Stimulated activated CD4-positive, alpha-beta T cell treated with anti-CD3 and anti-CD28 coated beads, Interleukin-15, amount 100 ng/mL, for 1 hour (primary cell): ENCODE measurements at places on chromosomes 4 and X.

GRCh38 chr4:37990731-37991245 is 30.6 kb downstream of the PTTG2 start:
- no peak for DNase-seq

DNA sequence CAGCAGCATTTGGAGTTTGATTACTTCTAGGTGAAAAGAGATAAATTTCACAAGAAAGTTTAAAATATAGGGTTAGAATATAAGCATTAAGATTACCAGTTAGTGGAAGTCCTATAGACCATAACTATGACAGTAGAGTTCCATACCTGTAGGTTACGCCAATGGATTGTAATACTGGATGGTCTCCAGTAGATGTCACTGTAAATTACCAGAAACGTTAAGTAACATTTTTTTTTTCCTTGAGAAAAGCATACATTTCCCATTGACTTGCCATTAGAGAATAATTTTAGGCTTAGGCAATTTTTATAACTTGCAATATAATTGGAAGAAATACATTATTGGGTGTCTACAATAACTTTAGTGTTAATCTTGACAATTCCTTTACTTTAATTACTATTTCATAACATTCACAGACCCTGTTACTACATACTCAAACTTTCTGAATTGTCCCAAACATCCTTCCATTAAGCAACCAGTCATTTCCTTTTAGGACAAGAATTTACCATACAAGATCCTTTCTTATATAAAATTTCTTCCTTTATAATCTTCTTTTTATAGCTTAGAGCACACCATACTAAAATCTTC is 304.1 kb upstream of the TECRL start:
- no peak for DNase-seq

DNA sequence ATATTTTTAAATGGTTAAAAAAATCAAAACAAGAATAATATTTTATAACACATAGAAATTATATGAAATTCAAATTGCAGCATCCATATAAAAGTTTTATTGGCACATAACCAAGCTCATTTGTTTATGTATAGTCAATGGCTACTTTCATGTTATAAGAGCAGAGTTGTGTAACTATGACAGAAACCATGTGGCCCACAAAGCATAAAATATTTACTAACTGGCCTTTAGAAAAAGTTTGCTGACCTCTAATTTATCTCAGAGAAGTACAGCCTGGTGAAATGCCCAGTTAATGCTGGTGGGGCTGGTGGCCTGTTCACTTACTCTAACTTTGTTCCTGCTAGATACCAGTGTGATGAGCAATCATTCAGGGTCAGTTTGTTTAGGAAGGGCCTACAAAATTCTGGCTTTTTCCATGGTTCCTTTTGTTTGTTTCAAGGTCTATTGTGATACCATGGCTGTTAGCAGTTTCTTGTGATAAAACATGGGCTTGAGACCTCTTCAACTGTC is 104.6 kb downstream of the PPP1R2C start:
- DNase-seq = no peak

DNA sequence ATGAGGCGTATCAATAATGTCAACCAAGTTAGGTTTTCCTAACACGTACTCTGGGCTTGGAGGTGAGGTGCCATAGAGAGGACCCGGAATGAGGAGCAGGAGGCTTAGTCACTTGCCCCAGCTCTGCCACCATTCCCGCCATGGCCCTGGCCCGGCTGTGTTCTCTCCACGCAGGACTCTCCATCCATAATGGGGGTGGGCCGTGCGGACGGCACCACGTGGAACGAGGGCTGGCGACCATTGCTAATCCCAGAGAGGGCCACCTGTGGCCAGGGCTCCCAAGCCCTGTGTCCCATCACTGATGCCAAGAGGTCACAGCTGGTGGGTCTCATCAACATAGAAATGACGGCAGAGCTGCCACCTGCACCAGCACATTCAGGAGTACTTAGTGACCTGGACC is 76.4 kb downstream of the JAKMIP1 start:
- no peak for DNase-seq

DNA sequence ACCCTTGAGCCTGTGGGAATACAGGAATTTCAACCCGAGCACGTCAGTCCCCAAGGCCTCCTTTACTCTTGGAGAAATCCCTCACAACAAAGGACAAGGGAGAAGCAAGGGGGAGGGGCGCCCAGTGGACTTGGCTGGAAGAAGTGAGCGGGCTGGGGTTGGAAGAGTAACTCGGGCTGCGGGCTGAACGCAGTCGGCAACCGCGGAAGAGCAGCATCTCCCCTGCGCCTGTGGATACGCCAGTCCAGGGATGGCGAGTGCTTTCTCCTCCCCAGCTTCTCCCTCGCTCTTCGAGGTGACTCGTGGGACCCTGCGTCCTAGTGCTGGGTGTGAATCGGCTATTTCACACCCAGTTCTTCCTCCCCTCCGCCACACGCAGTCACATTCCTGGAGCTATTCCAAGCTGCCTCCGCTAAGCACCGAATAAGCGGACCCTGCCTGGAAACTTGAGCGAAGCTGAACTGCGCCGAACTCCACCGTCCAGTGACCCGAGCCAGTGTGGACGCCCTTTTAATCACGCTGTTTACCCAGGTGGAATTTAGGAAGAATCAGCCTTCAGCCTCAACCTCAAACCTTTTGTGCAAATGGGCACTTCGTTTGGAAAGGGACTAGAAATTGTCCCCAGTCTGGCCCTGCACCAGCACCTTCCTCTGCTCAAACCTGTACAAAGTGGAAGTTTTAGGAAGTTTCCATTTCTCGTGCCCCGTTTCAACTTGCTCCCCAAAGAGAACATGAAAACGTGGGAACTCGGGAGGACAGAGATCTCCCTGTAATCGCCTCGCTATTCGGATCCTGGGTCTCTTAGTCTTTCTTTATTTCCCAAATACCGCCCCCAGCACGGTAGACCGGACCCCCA is 64.3 kb upstream of the WDR17 start:
- no peak for DNase-seq

DNA sequence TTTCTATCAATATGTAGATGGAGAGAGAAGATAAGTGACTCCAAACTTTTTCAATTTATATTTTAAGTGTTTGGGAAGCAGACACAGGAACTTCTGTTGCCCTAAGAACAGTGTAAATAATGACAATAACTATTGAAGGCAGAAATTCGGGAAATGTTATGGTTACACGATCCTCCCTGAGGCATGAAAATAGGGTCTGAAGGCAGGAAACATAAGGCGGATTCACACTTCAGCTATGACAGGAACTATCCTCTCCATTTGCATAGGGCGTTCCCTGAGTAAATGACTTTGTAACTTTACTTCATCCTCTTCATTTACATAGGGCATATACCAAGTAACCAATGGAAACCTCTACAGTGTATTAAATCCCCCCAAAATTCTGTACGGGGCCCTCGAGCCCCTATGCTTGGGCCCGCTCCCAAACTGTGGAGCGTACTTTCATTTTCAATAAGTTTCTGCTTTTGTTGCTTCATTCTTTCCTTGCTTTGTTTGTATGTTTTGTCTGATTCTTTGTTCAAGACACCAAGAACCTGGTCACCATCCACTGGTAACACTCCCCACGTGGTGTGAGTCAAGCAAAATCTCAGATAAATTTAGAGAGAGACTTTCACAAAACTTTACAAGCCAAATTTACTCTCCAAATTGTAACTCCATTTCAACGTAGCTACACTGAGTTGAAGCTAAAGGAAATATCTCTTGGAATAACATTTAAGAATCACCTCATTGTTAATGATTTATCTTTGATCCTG is 2504.3 kb downstream of the ARAP2 start:
- DNase-seq = no peak

DNA sequence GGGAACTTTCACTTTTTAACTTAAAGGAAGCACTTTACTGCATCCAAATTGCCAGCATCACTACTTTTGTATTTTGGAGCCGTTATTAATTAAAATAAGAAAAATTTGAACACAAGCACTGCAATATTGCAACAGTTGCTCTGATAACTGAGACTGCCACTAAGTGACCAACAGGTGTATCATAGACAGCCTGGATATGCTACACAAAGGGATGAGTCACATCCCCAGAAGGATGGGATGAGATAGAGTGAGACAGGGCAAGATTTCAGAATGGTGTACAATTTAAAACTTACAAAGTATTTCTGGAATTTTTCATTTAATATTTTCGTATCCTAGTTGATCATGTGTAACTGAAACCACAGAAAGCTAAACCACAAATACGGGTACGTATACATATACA is 204.1 kb downstream of the MAPK10 start:
- no peak for DNase-seq

- no peak for DNase-seq
Observed at GRCh38 chrX:123993326-123993725, 31.8 kb downstream of the STAG2 start.

- DNase-seq = no peak
Observed at GRCh38 chrX:41350150-41350975, 16.4 kb downstream of the DDX3X start.

DNA sequence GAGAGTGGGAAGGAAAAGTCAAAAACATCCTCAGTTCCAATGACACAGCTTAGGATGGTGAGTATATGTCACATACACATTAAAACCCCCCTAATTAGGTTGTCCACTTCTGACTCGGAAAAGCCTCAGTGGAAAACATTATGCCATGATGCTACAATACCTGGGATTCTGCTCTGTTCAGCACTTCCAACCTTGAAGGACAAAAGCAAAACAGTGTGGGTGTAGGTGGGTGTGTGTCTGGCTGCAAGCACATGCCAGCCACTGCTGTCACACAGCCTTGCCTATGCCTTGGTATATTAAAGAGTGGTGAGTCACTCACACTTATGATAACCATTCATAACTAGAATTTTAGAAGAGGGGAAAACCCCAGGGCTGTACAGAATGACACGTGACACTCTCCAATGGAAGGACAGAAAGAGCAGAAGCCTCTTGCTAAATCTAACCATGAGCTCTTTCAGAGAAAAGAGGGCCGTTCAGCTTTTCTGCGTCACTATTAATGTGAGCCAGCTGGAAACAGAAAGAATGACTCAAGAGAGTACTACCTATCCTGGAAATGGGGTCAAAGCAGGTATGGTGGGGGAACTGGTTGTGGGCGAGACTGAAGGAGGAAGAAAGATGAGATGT is 159.6 kb downstream of the TET2 start:
- DNase-seq = no peak

- no peak for DNase-seq
Observed at GRCh38 chrX:153564047-153564606, 34.8 kb downstream of the CCNQ start.

DNA sequence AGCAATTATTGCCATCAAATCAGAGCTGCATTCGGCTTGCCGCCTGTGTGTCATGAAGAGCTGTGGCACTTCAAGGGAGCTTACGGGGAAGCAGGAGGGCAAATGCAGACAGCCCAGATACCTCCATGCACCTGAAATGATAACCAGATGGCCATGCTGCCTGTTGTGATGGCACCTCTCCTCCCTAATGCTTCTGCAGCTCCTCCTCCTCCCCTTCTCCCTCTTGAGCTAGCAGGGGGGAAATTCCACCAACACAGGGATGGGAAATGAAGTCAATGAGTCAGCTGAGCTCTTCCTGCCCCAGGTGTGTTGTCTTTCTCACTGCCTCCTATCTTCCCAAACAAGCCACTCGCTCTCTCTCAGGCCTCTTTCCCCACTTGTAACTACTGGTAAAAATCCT is 565.0 kb downstream of the BCOR start:
- DNase-seq = no peak

- DNase-seq = no peak
Observed at GRCh38 chr4:166043801-166044200, 170.8 kb downstream of the TLL1 start.

- DNase-seq = no peak
Observed at GRCh38 chr4:159487284-159487747, 384.4 kb downstream of the RAPGEF2 start.

DNA sequence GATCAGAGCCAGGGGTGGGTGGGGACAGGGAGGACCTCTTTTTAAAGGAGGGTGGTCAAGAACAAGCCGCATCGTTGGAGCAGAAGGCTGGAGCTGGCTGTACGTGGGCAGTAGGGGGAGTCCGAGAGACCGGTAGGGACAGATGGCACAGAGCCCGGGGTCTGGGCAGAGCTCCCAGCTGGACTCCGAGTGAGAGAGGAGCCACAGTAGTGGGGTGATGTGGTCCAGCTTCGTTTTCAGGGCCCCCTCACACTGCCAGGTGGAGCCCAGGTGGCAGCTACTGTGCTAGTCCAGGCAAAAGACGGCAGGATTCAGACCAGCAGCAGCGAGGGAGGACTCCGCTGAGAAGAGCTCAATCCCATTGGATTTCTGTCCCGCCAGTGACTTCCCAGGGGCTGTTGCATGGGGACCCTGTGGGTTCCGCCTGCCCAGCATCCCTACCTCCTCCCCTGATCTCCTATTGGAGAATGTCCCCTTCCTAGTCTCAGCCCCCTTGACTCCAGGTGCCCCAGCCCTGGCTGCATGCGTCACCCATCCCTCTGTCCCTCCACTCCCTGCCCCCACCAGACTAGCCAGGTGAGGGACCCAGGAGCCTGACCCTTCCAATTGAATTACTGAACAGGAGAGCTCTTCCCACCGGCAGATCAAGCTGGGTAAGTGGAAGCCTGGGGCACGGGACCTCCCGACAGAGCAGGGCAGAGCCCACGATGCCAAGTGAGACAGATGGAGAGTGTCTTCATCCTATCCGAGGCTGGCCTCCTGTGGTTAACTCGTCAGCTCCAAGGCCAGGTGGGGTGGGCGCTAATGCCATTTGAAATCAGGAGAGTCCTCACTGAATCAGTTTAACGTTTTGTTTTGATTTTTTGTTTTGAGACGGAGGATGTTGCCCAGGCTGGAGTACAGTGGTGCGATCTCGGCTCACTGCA is 2.9 kb downstream of the ARHGAP4 start:
- no peak for DNase-seq

DNA sequence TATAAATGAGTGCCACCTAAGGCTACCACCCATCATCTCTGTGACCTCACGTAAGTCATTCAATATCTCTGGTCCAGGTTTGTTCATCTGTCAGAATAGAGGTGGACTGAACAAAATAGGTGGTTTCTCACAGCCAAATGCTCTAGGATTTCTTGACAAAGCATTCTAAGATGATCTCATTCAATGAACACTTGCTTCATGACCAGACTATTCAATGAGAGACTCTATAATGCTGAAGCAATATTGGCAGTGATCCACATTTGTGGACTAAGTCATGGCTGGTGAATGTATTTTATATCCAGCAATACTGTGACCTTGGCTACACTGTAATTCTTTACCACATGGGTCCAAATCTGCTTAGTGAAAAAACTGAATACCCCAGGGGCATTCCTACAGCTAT is 37.9 kb downstream of the LDB2 start:
- no peak for DNase-seq

GRCh38 chrX:102833136-102833535 is 103.9 kb upstream of the RAB40AL start:
- DNase-seq = no peak

DNA sequence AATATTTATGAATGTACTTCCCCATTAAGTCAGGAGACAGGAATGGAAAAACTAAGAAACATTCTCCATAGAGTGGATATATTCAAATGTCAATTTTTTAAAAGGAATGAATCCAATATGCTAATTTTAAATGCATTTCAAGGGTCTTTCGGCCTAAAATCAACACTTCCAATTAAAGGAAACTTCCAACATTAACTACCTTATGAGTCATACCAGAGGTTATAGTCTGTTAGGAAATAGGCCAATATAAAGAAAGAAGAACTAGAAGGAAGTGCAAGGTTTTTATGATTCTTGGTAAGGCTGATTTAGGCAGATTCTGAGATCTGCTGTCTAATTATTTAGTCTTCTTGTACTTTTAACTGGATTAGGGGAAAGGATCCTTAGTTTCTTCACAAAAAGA is 260.1 kb upstream of the EDNRA start:
- DNase-seq = no peak

- no peak for DNase-seq
Observed at GRCh38 chr4:123399627-123400358, 3.2 kb downstream of the SPRY1 start.
